Fibroblast of skin of back (primary cell): ENCODE measurements at places on chromosomes 1 and 21.
A peak's percentile ranks its signal among the peaks of the same experiment; 100 is the strongest.

DNA sequence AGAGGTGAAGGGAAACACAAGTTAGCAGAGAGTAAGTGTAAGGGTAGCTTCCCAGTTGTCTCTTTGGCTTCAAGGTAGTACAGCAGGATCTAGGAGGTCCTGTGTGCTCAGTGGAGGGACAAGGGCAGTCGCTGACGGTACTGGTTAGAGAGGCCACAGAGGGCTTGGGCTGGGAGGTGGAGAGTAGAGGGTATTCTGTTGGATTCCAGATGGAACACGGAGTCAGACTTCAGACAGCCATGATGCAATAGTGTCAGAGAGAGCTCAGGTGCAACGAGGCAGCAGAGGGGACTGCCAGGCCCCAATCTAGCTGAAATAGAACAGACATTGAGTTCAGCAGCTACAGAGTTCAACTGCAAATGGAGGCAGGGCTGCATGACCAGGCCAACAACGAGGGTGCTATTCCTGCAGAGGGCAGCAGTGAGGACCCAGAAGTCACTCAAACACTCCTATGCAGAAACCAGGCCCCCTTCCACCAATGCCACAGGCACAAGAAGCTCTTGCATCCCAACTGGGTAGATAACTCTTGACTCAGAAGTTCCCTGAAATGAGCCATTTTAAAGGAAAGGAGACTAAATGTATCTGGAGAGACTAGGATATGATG is 325.0 kb upstream of the ESRRG start:
- DNase-seq = no peak

DNA sequence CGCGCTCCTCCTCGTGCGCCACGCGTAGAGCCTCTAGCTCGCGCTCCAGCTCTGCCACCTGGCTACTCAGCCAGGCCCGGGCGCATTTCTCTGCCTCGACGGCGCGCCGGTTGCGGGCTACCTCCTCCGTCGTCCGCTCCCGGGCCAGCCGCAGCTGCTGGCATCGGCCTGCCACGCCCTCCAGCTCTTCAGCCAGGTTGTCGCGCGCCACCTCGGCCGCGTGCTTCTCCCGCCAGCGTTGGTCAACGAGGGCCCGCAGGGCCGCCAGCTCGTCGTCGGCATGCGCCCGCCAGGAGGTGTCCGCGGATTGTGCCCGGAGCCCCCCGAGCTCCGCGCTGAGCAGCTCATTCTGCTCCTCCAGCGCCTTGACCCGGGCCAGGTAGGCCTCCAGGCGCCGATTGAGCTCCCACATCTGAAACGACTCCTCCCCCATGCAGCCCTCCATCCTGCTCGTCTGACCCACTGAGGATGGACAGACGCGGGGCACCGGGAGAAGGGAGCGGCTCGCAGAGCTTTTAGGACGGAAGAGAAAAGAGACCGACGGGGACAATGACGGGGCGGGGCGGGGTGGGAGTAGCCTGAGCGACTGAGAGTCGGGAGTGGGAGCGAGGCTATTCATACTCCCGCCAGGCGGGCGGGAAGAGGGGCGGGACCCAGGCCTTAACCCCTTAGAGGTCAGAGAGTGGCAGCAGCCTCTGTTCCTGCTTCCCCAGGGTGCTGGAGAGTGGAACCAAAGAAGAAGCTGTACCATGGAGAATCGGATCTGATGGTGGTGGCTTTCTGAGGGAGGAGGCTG is at the start of gene NES:
TSS of gene NES (minus strand) at position 588 of the 796 bp plus-strand sequence. CDS start at position 445, 143 bp downstream.
- DNase-seq = peak; percentile 80

DNA sequence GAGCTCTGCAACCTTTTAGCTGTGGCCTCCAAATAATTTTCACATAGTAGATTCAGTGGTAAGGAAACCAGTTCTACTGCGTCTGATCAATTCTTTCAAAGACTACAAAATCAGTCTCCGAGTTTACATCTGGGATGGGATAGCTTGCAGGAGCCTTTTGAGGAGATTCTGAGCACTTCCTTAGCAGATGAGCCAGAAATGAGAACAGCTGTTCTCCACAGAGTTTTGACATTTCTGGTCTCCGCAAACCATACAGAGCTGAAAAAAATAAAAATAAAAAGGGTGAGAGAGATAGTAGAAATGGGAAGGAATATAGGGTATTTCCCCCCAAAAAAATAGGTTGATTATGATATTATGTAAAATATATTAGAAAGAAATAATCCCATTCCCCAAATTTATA is 119.3 kb downstream of the LYPLAL1 start:
- no peak for DNase-seq

DNA sequence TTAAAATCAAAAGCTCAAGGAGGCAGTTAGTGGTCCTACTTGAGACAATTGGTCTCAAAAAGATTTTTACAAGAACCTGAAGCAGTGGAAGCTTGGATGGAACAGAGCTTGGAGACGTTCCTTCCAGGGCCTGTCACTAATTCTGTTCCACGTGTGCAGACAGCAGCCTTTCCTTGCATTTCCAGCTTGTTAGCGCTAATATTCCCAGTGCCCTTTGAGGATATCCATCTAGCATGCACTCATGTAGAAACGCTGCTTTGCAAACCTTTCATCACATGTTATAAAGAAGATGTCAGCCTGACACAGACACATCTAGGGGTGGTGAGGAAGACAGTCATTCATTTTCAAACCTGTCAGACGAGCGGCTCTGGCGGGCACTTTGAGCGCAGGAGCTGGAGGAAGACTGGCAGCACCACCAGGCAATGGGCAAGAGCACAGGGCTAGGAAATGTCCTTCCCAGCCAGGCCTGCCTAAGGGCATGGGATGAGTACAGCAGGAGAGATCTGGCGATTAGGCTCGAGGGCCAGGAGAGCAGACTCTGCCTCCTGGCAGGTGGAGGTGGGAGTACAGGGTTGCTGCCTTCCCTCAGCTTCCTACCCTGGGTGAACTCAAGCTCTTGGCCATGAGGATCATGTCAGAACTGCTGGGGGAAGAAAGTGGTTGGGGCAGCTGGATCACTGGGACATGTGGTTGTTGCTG is 55.5 kb downstream of the CASQ2 start:
- no peak for DNase-seq

DNA sequence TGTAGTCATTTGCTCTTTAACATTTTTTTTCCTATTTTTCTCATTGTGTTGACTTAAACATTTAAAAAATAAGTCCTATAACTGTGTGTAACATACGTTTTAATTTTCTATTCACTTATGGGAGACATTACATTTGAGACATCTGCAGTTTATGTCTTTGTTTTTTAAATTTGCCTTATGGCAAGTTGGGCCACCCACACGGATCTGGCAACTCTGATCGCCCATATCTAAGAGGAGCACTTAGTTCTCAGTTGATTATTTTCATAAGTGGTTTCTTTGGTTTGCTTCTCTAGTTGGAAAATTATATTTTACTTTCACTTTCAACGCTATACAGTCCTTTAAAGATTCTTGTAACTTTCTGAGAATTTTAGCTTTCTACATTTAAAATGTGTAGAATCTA is 13.8 kb upstream of the ZNF124 start:
- DNase-seq = no peak

- DNase-seq = no peak
Observed at GRCh38 chr1:108664481-108664880, 3.6 kb upstream of the HENMT1 start.

- DNase-seq = no peak
Observed at GRCh38 chr1:212762234-212762633, 29.3 kb downstream of the NSL1 start.

GRCh38 chr1:118982266-118982665 is 5.9 kb downstream of the TBX15 start:
- DNase-seq = peak; percentile 68

DNA sequence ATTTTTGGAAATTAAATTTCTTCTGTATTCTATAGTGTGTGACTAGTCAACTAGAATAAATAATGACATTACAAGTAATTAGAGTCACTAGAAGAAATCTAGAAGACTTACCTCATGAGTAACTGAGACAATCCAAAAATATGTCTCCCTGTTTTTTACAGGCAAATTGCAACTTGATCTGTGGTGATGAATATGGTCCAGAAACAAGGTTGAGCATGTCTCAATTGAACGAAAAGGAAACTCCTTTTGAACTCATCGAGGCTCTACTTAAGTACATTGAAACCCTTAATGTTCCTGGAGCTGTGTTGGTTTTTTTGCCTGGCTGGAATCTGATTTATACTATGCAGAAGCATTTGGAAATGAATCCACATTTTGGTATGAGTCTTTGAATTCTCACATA is 36.7 kb downstream of the DHX9 start:
- no peak for DNase-seq

GRCh38 chr1:113849072-113849471 is 22.4 kb downstream of the PTPN22 start:
- DNase-seq = no peak

DNA sequence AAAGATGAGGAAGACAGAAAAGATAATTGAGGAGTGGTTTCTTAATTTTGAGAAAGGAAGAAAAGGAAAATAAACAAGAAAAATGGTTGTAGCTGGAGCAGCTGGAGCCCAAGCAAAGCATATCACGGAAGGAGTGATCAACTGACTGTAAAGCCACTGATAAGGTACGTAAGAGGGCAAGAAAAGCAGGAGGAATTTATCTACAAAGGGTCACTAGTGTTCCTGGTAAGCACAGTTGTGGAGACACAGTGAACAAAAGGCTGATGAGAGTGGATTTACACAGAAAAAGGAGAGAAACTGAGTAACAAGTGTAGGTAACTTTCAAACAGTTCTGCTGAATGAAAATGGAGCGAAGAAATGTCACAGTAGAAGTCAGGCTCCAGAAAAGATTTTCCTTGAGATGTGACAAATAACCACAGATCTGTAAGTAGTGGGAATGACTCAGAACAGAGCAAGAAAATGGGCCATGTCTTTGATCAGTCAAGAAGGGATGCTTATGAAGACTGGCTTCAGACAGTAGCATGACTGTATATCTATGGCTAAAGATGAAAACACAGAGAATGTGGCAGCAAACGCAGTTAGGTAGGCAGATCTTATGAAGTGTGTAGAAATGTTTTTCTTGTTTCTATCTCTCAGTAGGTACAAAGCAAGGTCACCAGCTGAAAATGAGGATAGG is 45.6 kb upstream of the RBM34 start:
- DNase-seq = peak; percentile 4

DNA sequence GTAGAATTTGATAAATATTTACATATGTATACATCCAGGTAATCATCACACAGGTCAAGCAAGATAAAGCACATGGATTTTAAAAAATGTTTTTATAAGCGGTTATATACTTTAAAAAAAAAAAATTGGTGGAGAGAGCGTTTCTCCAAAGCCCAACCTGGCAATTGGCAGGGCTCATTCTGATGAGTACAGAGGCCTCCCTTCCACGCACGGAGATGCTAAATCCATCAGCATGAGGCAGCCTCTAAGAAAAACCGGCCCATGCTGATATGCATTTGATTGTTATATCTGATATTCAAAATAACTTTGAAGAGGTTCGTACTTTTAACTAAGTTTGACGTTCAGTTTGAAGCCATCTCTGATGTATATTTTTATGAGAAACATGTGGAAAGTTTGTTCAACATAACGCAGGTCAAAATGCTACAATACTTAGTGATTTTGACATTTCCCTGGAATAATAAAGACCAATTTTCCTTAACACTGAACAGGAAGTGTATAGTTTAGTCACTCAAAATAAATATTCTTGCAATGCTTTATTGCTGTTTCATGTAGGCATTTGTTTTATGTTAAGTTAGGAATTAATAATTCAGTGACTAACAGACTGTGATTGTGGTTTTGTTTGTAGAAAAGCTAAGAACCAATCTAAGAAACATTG is 151.7 kb downstream of the NR5A2 start:
- peak; percentile 74 for DNase-seq

DNA sequence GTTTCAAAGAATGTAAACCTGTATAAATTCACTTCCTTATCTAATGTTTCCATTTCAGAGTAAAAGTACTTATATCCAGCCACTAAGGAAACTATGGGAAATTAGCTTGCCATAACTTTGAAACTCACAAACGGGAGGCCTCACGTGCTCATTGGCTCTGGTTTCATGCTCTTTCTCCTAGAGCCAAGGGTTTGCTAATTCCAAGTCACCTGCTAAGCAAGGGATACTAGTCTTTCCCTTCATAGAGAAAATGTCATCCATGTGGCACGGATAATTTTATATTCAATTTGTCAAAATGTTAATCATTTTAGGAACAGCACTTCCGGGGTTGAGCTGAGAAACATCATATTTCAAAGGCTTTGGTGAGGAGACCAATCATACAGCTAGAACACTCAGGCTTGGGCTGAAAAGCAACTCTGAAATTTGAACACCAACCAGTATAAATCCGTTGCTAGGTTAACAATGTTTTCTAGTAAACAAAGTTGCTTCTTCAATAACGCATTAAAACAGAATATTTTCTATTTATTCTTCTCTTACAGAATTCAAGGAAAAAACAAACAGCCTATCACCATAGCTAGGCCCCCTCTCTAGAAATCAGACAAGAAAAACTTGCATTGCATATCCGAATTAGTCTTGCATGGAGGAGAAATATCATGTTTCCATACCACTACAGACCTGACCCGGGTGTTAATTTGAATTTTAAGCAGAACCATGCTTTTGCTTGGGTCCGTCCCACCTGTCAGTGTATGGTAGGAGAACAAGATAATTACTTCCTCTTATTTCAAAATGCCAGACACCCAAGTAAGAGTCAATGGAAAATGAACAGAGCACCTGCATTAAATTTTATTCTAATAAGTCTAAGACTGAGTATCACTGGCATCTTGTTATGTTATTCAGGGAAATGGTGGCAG is 196.1 kb upstream of the ESRRG start:
- no peak for DNase-seq

DNA sequence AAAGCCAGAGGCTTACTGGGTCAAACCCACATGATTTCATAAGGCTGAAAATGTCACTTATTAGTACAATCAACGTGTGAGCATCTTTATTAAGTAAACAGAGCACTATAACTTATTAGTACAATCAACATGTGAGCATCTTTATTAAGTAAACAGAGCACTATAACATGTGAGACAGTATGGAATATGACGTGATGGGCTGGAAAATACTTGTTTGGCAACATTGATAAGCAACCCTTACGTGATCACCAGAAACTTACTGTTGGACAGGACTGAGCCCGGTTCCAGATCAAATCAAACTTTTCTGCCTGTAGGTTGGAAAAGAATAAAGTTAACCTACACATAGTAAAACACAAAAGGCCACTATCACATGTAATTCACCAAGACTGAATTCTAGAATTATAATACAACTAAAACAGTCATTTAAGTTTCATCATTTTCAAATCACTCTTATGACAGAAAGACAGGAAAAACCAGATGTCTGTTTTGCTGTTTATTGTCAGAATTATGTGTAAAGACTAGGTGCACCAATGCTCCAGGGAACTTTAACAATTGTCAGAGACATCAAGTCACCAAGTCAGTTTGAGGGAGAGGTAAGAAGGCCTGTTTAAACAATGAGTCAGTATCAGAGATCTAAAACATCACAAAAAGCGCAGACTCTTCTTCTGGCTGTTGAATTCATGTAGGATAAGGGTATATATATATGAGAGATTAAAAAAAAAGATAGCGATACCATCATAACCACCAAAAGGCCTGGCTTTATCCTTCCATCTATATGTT is 15.7 kb downstream of the ATPAF1 start:
- no peak for DNase-seq

DNA sequence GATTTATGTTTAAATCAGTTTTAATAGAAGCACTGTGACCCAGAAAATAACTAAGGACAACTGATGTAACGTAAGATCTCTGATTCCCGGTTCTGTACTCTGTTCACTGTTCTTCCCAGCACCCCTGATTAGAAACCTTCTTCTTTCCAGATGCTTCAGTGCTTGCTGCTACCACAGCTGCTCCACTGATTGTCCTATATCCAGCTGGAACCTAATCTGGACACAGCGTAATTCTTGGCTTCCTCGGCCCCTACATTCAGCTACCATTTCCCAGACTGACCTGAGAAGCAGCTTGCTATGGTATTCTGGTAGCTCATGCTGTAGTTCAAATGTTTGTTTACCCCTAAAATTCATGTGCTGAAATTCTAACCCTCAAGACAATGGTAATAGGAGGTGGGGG is 302.7 kb downstream of the GRIK1 start:
- no peak for DNase-seq

GRCh38 chr1:226643611-226644540 is 95.2 kb downstream of the ITPKB start:
- DNase-seq = no peak
